DMS79 (cell line): ENCODE measurements at places on chromosomes 12 and 14.
A peak's percentile ranks its signal among the peaks of the same experiment; 100 is the strongest.

DNA sequence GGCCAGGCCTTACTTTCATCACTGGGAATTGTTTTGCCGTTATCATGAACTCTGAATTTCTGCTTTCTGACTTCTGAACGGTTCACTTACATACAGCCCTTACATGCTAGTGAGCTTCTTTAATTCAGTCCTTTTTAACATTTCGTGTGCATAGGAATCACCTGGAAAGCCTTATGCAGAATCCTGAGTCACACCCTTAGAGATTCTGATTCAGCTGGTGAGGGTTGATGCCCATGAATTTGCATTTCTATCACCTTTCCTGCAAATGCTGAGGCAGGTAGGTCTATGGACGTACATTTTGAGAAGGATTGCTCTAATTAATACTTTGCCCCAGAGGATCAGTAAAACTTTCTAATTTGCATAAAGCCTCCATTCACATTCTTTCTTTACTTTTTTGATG is 44.0 kb downstream of the PPHLN1 start:
- DNase-seq: no peak

- no peak for DNase-seq
Measured at GRCh38 chr12:113382206-113382605, 21.5 kb downstream of the SDS start.

DNA sequence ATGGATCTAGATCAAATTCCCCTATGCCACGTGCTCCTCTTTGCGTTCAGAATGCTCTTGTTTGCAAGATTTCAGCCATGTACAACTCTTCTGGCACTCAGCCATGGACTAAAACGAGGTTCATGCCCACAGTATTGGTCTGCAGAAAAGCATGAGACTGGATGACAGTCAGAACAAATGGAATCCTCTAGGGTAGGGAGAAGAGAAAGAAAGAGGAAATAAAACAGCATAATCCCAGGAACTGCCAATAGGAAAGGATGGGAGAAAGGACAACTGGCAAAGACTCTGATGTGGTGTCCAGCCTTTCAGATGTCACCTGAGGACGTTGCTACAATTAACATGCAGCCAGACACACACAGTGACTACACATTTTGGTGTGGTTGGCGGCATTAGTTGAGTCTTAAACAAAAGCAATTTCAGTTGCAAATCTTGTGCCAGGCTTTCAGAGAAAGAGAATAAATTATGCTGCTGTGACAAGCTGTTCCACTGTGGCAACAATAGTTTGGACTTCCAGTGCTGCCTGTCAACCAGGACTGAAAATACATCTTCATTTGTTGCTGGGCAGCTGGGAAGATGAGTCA is 338.0 kb downstream of the RGS6 start:
- DNase-seq: no peak

- DNase-seq: no peak
Measured at GRCh38 chr14:38207736-38208617, at the start of gene SSTR1. Gene SSTR1, plus strand, starts transcription at chr14:38207904. Its CDS starts 1,486 bp downstream, at chr14:38209390.

DNA sequence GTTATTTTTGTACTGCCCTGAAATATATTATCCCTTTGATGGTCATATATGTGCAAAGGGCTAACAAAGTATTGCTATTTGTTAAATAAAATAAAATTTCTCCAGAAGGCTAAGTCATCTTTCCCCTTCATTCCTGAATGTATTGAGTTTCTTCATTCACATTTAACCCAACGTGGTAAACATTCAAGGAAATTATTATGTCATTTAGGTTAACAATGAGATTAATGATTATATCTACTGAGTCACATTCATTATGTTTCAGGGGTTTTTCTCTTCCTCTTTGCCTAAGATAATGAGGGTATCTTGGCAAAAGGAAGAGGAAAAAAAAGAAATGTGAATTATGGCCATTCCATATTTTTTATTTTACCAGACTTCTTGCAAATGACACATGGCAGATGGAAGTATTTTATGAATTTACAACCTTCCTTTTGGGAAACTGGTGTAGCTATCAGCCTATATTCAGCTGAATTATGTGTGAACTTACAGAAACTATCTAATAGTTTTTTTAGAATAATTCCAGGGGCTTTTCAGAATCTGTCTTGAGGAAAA is 27.2 kb downstream of the TSPAN8 start:
- DNase-seq: no peak

GRCh38 chr14:98714626-98715425 is 557.2 kb downstream of the BCL11B start:
- no peak for DNase-seq

GRCh38 chr12:108318472-108319275 is 20.4 kb downstream of the CMKLR1 start:
- no peak for DNase-seq

GRCh38 chr12:11686120-11686519 is 36.6 kb downstream of the ETV6 start:
- no peak for DNase-seq

- peak; percentile 79 for DNase-seq
Measured at GRCh38 chr14:93431036-93431670, 414 bp downstream of the UNC79 start.

DNA sequence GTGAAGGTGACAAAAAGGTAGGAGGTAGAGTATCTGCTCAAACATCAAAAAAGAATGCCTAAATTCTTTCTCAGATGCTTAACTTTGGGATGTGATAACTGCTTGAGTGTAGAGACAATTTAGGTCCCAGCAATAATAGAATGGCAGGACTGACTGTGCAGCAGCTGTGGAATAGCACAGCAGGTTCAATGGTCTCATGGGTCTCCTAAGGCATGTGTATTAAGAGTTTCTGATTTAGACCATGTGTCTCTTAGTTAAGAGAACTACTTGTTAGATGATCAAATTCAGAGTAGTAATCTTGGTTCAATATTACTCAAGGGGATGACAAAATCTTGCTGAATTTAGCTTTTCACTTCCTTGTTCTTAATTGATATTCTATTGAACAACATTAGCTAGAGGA is 72.0 kb downstream of the ALX1 start:
- no peak for DNase-seq

- no peak for DNase-seq
Measured at GRCh38 chr12:60849723-60850122, 1253.9 kb downstream of the SLC16A7 start.

DNA sequence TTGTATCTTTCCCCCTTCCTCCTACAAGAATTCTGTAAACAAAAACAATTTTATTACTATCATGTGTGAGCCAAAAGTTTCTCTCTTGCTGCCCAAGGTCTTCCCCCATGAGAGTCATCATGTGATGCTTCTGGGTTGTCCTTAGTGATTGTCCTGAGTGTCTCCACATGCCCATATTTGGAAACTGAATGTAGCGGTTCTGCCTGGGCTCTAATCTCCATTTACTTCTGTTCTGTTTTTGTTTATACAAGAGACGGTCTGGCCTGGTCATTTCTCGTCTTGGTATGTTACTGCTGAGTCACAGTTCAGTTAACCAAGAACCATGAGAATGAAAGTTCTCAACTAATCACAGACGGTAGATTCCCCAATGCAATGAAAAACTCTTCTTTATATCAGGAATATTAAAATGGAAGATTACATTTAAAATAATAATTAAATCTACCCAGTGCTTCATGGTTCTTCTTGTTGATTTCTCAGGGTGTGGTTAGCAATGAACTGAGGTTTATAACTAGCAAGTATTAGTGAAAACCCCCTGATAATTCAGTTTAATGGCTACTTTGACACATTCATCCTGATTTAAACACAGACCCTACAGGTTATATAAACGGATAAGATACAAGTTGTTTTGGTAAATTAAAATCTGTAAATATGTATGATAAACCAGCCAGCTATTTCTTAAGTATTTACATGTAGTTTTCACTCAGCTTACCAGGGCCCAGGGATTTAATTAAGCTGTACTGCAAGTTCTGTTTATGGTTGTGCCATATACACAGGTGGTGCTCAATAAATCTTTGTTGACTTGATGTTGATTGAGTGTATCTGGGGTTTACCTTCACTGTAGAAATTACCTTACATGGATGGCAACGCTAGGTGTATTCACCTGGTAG is 81.1 kb downstream of the PELI2 start:
- DNase-seq: no peak

- DNase-seq: no peak
Measured at GRCh38 chr14:103121121-103121845, 2.0 kb upstream of the TNFAIP2 start.

GRCh38 chr12:4293299-4293965 is 19.9 kb downstream of the CCND2 start:
- DNase-seq: no peak

- no peak for DNase-seq
Measured at GRCh38 chr14:61399365-61399764, 78.0 kb downstream of the PRKCH start.

DNA sequence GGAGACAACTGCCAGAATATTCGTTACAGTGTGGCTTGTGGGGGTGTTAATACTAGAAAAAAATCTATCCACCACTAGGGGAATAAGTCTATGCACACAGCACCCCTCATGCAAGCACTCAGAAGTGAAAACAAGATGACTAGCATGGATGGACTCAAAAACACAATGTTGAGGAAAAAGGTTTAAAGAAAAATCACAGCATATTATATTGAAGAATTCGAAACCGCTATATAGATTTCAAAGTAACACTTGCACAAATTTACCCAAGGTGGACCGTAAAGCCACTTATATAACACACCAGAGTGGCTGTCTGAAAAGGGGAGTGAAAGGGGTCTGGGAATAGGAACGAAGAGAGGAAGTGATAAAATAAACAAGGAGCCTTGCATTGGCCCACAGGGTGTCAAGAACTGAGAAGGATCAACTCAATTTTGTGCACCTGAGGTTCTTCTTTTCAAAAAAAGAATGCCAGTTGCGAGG is 544 bp downstream of the ABCD4 start:
- no peak for DNase-seq

DNA sequence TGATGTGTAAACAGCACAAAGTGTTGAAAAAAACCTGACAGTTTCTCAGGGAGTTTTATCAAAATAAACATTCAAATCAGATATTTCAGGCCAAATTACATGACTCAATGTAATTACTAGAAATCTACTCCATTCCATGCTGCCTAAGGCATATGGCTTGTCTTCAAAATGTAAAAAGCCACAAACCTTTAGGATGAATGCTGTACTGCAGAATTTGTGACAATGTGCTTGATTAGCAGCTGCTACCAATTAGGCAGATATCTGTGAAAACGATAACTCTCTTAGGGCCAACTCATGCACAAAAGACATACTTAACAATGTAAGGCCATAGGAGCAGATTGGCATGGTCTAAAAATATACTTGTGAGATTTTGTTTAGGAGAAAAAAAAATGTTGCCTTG is 267.0 kb downstream of the DACT1 start:
- no peak for DNase-seq

DNA sequence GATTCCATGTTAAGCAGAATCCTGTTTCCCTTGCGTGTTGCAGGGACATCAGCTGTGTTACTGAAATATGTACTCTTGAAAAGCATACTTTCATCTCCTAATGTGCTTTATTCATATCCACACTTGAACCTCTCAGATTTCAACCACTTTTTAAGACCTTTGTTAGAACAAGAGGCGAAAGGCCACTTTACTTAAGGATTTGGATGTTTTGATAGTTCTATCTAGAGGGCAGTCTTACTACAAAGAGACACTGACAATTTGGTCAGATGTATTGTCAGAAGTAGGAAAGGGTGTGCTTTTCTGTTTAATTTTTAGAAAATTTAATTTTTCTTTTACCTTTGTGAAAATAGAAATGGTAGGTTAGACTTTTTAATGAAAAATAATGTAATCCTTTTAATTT is 267.9 kb downstream of the TMTC2 start:
- DNase-seq: no peak

DNA sequence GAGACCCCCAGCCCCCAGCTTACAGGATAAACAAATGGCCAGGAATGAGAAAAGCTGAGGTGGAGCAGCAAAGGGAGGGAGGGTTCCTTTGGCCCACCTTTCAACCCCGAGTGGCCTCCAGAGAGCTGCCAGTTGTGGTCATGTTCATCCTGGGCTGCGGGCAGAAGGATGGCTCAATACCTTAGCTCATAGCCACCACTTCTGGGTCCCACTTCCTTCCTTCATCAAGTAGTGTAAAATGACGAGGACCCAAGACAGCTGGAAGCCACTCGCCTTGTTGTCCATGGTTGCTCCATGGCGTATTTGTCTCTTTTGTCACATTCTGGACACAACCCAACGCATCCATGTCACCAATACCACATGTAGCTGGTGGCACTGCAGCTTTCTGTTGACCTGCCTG is 24.2 kb downstream of the CRACR2A start:
- no peak for DNase-seq

DNA sequence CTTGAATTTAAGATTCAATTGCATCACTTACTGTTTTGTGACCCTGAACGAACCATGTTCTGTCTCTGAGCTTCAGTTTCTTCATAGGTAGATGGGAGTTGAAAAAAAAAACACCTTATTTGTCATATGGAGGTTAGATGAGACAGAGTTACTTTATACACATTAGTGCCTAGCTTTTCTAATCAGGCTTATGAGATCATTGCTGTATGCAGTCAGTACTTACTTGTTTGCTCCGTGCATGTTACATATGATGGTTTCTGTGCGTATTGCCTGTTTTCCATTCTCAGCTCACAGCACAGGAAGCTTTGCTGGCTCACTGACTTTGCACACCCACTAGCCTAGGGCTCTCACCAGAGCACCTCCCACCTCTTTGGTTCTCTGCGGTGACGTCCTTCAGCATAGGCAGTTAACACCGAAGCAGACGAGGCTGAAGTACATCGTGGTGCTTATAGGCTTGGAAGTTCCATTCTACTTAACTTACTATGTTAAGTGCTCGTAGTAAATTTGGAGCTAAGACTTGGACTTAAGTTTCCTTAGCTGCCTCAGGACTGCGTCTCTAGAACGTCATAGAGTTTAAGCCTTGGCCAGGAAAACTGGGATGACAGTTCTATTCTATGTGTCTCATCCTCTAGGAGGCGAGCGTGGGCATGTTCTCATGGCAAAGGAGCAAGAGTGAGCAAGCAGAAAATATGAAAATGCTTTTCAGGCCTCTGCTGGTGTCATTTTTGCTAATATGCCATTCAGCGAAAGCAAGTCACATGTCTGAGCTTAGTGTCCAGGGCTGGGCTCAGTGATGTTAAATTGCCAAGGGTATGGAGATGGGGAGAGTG is 57.3 kb downstream of the NRXN3 start:
- DNase-seq: peak; percentile 90

DNA sequence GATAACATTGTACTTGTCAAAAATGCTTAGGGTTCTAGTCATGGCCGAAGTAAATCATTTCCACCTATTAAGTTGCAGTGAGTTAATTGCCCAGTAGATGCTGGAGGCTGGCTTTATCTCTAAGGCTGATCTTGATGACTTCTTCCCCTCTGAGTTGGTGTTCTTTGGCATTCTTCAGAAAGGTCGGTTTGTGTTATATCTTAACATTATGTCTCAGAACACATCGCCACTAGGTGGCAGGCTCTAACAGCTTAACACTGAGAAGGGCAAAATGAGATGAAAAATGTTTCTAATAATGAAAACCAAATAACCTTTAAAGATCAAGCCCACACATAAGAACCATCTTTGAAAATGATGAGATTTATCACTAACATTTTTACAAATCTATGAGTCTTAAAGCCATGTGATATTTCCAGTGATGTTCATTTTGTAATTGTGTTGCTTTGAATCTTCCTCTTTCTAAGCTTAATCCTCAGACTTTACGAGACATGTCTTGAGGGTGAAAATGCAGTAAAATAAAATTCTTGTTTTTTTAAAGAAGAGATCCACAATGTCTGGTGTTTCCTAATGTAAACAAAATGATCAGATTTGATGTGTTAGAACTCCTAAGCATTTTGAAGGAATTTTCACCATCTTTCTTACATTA is 28.6 kb downstream of the SUDS3 start:
- DNase-seq: peak; percentile 32
